ENCODE measurements at places on chromosomes 16 and 17.

- DNase-seq, result no peak
Measured at GRCh38 chr17:32590974-32591373, 104.2 kb downstream of the CDK5R1 start.

DNA sequence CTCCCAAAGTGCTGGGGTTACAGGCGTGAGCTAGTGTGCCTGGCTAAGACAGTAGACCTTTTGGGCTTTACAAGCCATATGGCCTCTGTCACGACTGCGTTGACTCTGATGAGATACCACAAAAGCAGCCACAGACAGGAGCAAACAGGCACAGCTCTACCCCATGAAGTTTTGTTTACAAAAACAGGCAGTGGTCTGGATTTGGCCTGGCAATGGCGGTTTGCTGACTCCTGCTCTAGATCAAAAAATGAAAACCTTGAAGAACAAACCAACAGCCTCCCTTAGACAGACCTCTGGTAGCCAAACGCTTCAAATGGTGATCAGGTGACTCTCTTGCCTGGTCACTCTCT is 20.7 kb downstream of the SLC43A2 start:
- no peak for DNase-seq

DNA sequence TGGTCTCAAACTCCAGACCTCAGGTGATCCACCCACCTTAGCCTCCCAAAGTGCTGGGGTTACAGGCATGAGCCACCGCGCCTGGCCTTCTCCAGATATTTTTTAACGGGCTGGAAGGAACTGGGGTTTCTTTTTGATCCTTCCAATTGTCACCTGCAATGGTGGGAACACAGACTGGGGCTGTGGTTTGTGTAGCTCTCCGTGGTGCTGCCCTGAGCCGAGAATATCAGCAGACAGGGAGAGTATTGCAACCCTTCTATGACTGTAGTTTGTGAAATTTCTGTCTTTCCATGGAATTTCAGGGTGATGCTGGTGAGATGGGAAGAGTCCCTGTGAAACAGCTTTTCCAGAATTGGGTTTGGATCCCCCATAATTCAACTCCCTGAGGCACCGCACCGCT is 263.5 kb downstream of the ENGASE start:
- DNase-seq, result no peak

GRCh38 chr17:65013613-65014391 is 42.7 kb downstream of the GNA13 start:
- no peak for DNase-seq

DNA sequence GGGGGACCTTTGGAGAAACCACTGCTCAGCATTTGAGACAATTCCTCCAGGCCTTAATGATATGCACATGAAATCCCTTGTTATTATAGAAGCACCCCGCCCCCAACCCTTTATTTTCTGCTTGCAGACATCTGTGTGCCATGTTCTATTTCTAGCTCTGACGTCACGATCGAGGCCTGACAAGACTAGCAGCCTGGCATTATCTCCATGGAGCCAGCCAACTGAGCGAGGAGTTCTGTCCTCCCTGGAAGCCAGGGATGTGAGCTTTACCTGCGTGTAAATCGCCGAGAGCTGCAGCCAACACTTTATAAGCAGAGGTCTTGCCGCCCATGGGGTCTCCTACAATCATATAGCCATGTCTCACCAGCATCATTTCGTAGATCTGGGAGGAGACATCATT is 116.9 kb downstream of the DNAH3 start:
- DNase-seq, result no peak

DNA sequence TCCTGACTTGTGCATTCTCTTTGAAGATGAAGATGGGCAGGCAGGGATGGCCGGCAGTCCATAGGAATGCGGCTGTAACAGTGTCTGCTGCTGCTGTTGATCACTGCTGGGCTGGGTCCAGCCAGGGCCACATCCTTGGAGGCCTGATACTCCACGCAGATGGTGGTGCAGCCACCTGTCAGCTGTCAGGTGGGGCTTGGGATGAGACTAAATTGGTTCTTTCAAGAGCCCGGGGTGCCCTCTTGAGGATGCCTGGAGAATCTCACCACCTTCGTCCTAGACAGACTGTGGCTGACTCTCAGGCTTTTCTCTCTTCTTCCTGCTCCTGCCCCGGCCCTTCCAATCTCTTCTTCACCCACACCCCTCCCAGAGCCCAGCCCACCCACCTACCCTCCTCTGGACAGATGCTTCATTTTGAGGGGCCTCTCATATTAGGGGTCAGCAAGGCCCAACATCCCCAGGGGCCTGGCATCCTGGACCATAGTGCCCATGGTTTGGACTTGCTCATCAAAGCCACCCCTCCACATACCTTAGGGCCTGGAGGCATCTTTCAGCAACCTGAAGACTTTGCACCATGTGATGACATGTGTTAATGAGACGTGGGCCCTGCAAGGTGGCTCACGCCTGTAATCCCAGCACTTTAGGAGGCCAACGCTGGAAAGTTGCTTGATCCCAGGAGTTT is 19.1 kb downstream of the OSBPL7 start:
- DNase-seq, result peak; percentile 60

DNA sequence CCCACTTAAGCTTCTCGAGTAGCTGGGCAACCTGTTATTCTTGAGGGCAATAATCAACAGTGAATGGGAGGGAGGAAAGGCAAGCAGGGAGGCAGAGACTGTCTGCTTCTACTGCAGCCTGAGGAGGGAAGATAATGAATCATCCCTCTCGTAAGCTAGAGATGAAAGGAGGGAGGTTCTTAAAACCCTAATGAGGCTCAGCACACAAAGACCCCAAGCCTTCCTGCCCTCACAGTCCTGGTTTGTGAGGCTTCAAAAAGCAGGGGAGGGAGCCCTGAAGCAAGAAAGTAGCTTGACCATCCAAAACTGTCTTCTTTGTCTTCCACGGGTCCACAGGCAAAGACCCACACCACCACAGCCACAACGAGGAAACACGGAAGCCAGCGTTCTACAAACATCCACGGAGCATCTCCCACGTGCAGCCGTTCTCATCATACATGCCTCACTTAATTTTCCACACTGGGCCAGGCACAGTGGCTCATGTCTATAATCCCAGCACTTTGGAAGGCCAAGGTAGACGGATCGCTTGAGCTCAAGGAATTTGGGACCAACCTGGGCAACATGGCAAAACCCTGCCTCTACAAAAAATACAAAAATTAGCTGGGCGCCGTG is 1.8 kb downstream of the PIK3R5 start:
- DNase-seq, result no peak

- DNase-seq, result no peak
Measured at GRCh38 chr17:78979780-78980623, at the start of gene LGALS3BP. LGALS3BP (minus strand) TSS chr17:78979923; CDS start chr17:78977191, 2,732 bp downstream.

DNA sequence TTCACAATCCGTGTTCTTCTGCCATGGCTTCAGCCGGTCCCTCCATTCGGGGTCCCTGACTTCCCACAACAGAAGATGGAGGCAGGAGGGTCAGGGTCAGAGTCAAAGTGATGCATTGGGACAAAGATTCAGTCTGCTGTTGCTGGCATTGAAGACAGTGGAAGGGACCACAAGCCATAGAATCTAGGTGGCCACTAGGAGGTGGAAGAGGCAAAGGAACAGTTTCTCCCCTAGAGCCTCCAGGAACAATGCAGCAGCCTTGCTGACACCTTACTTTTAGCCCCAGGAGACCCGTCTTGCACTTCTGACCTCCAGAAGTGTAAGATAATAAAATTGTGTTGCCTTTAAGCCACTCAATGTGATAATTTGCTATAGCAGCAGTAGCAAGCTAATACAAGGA is 55.9 kb downstream of the MFSD11 start:
- no peak for DNase-seq

Measured in GM12892 (cell line).